Esophagus muscularis mucosa (tissue), 4 donors: ENCODE measurements at places on chromosomes 3 and 15. TPM values are rescaled to one million over a fixed set of nuclear protein-coding genes. Genes with fewer than 3 reads are reported as not detected.
A peak's percentile ranks its signal among the peaks of the same experiment; 100 is the strongest.

- no peak overlapping the region for H3K4me3 ChIP-seq
- H3K36me3 ChIP-seq: no peaks in the 10 kb centered on the region
- H3K4me1 ChIP-seq: no peaks in the 10 kb centered on the region
- no peaks in the 10 kb centered on the region for H3K27me3 ChIP-seq
- no peak overlapping the region for H3K27ac ChIP-seq
These were observed 36.9 kb upstream of the HERC1 start for GRCh38 chr15:63870487-63871209.

DNA sequence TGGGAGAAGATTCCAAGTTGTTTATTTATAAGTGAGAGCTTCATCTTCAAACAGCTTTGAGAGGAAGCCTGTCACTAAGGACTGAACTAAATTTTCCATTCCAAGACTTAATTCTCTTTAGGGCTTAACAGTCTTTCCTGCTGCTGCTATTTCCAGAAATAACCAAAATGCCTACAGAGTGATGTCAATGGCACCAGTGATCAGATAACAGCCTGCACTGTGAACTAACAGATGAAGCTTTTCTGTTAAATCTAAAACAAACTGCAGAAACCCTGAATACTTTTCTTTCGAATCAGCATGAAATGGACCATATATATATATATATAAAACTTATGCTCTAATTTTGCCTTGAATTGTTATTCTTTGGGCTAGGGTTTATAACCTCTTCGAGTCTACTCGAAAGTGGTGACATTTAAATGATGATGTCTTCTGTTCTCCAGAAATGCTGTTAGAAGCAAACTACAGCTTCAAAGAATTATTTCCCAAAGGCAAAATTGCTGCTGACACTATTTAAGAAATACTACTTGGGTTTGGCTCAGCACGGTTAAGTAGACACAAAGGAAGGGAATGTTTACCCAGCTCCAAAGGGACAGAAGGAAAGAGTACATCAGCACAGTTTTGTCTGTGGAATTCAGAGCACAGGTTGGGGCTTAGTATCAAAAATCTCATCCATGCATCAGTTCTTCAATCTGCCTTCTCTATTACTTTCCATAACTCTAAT, 238.5 kb upstream of the LRRN1 start:
- H3K4me1 ChIP-seq: no peaks in the 10 kb centered on the region
- no peaks in the 10 kb centered on the region for H3K36me3 ChIP-seq
- no peaks in the 10 kb centered on the region for H3K27me3 ChIP-seq
- no peak for DNase-seq
- no peak overlapping the region for H3K27ac ChIP-seq

GRCh38 chr15:78077871-78078210, 330 bp upstream of the TBC1D2B start:
- DNase-seq: no peak
- H3K4me3 ChIP-seq: peak overlapping the region; percentile 94
- peaks cover 51% of the 10 kb centered on the region for H3K4me1 ChIP-seq

GRCh38 chr3:168996622-168997021, 666.9 kb downstream of the MECOM start:
- no peak overlapping the region for H3K27ac ChIP-seq
- no peaks in the 10 kb centered on the region for H3K36me3 ChIP-seq
- no peaks in the 10 kb centered on the region for H3K27me3 ChIP-seq
- no peaks in the 10 kb centered on the region for H3K4me1 ChIP-seq
- no peak for DNase-seq

GRCh38 chr3:122934251-122934650, 93.3 kb downstream of the SEMA5B start:
- no peaks in the 10 kb centered on the region for H3K27me3 ChIP-seq
- H3K36me3 ChIP-seq: no peaks in the 10 kb centered on the region
- no peak overlapping the region for H3K27ac ChIP-seq
- DNase-seq: no peak

- no peaks in the 10 kb centered on the region for H3K36me3 ChIP-seq
- no peaks in the 10 kb centered on the region for H3K27me3 ChIP-seq
- H3K27ac ChIP-seq: no peak overlapping the region
- H3K4me1 ChIP-seq: peaks cover 2% of the 10 kb centered on the region
- no peak overlapping the region for H3K4me3 ChIP-seq
These were observed 45.7 kb downstream of the GRIP2 start for GRCh38 chr3:14494279-14494972.

DNA sequence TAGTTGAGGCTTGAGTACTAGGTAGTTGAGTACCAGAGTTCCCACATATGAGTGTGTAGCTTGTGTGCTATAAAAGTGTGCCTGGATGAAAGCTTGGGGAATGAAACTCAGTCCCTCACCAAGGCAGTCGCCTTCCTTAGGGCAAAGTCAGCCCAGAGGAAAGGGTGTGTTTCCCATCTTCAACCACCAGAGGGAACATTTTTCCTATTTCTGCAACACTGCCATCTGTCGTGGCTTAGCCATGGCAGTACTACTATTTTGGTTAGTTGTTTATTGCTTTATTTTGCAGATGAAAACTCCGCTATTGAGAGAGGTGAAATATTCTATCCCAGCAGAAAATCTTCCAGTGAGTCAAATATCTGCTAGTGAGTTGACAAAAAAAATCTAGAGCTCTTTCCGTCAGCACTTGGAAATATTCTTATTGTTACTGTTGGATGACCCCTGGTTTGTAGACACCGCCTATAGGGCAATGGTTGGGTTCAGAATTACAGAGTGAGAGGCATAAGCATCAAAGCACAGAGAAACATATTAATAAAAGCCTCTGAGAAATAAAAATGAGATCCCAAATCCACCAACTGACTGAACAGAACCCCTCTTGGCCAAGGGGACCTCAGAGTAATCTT, 239.9 kb downstream of the CPNE4 start:
- H3K4me1 ChIP-seq: peaks cover 13% of the 10 kb centered on the region
- no peaks in the 10 kb centered on the region for H3K36me3 ChIP-seq
- H3K27me3 ChIP-seq: no peaks in the 10 kb centered on the region
- no peak overlapping the region for H3K27ac ChIP-seq
- no peak overlapping the region for H3K4me3 ChIP-seq

DNA sequence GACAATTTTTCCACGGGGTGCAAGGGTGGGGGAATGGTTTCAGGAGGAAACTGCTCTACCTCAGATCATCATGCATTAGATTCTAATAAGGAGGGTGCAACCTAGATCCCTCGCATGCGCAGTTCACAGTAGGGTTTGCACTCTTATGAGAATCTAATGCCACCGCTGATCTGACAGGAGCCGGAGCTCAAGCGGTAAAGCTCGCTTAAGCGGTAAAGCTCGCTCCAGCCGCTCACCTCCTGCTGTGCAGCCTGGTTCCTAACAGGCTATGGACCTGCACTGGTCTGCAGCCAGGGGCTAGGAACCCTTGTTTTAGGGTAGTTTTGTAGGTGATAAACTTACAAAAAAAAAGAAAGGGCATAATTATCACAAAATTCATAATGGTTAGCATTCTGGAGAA, 53.9 kb upstream of the RYR3 start:
- no peaks in the 10 kb centered on the region for H3K4me1 ChIP-seq
- peak; percentile 64 for DNase-seq
- H3K27me3 ChIP-seq: no peaks in the 10 kb centered on the region
- H3K4me3 ChIP-seq: no peak overlapping the region

- no peak overlapping the region for H3K4me3 ChIP-seq
- H3K27me3 ChIP-seq: no peaks in the 10 kb centered on the region
- no peaks in the 10 kb centered on the region for H3K36me3 ChIP-seq
These were observed 33.3 kb downstream of the CA12 start for GRCh38 chr15:63348392-63348791.

DNA sequence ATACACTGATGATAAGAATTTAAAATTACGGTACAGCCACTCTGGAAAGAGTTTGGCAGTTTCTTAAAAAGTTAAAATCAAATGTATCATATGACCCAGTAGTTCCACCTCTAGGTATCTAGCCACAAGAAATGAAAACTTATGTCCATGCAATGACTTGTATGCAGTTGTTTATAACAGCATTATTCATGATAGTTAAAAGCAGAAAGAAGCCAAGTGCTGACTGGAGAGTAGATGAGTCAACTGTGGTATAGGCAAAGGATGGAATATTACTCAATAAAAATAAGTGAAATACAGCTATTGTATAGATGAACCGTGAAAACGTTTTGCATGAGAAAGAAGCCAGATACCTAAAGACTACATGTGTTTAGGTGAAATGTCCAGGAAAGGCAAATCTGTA, 14.8 kb downstream of the GPR87 start:
- no peaks in the 10 kb centered on the region for H3K27me3 ChIP-seq
- no peak for DNase-seq
- no peaks in the 10 kb centered on the region for H3K36me3 ChIP-seq
- no peak overlapping the region for H3K27ac ChIP-seq
- no peak overlapping the region for H3K4me3 ChIP-seq
- H3K4me1 ChIP-seq: no peaks in the 10 kb centered on the region

The CLSTN2 gene
- 9.2 TPM for total RNA-seq

DNA sequence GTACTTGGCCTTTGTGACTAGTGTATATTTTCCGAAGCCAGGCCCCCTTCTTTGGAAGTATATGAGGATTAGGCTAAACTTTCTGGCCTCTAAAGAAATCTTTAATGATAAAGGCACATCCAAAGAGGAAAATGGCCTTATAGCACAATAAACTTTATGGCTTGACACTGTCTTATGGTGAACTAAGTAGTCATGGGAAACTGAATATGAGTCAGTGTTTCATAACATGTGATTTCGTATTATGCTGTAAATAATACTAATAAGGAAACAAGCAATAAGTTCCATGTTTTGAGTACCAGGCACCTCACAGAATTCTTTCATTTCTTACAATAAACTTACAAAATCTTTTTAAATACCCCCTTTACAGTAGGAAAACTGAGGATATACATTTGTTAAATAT, 8.2 kb downstream of the ZPLD1 start:
- no peak overlapping the region for H3K4me3 ChIP-seq
- no peaks in the 10 kb centered on the region for H3K36me3 ChIP-seq
- no peak overlapping the region for H3K27ac ChIP-seq
- no peaks in the 10 kb centered on the region for H3K4me1 ChIP-seq
- no peaks in the 10 kb centered on the region for H3K27me3 ChIP-seq

The PARP15 gene
- total RNA-seq: 0.83 TPM

The PLSCR4 gene
- total RNA-seq: 43.5 TPM

DNA sequence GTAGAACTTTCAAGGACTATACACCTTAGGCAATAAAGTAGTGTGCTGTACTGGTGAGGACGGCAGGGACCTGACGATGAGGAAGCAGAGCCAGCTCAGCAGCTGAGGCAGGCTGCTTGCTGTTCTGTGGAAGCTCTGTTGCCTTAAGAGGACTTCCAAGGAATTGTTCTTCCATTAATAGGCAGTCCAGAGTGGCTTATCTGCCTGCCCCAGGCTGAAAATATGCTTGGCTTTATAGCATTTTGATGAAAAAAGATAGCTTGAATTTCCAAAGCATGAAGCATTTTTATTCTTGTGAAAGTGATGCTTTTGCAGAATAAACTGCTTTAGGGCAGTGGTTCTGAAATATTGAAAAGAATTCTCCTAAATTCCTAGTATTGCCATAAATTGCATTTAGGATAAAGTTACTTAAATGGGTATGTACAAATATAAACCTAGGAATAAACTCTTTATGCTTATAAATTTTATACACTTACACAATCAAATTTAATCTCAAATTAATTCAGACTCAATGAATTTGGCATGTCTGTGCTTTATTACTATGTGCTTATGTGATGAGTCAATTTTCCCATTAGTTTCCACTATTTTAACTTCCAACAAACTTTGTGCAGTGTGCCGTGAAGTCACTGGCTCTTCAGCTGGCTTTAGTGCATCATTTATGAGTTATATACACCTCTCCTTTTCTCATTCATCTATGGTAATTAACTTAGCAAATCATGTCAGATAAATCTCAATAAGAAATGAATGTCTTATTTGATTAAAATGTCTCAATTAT, 231.0 kb upstream of the RASGRP1 start:
- no peaks in the 10 kb centered on the region for H3K36me3 ChIP-seq
- H3K27ac ChIP-seq: no peak overlapping the region
- H3K4me1 ChIP-seq: peaks cover 11% of the 10 kb centered on the region
- no peaks in the 10 kb centered on the region for H3K27me3 ChIP-seq

DNA sequence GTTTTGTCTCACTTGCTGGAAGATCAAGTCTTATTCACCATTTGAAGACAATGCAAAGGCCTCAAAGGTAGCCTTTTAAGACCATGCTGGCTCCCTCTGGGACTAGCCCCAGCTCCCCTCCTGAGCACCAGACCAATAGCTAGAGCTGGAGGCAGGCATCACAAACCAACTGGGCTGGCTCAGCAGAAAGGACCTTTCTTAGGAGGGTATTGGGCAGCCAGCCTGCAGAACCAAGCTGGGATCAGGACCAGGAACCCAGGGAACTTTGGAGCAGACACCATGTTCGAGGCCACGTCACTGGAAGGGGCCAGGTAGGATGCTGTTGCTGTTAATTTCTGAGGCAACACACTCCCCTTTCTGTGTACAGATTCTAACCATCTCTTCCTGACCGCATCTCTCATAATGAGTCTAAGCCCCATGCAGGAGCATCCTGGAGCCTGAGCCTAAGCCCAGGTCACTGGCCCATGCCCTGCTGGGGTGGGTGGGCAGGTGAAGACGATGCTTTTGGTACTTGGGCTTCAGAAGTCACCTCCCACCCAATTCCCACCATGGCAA, 81.4 kb upstream of the KLF13 start:
- H3K36me3 ChIP-seq: no peaks in the 10 kb centered on the region
- H3K27ac ChIP-seq: no peak overlapping the region
- no peaks in the 10 kb centered on the region for H3K4me1 ChIP-seq
- no peak for DNase-seq
- H3K27me3 ChIP-seq: no peaks in the 10 kb centered on the region

The EPHB3 gene
- total RNA-seq: 4.5 TPM

The PPP2R3A gene
- total RNA-seq: 28.5 TPM

DNA sequence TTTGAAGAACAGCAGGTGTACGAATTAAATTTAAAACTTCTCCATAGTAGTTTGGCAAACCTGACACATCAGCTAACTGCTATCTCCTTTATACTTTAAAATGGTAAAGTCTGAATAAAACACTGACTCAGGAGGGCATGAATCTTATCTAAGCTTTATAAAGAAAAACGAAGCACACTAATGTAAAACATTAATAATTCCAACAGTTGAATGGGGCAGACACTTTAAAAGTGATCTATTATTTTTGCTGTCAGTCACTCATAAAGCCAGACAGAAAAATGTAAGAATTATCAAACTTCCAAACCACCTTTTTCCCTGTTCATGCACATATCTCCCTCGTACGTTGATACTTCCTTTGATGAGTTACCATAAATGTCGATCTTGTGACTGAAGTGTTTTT, 2.6 kb downstream of the ARF4 start:
- H3K27me3 ChIP-seq: no peaks in the 10 kb centered on the region
- peak overlapping the region; percentile 89 for H3K4me3 ChIP-seq
- peak overlapping the region; percentile 96 for H3K27ac ChIP-seq
- H3K4me1 ChIP-seq: peaks cover 58% of the 10 kb centered on the region
- no peak for DNase-seq

- no peak overlapping the region for H3K27ac ChIP-seq
- no peaks in the 10 kb centered on the region for H3K36me3 ChIP-seq
- no peak for DNase-seq
- H3K4me3 ChIP-seq: no peak overlapping the region
- H3K27me3 ChIP-seq: no peaks in the 10 kb centered on the region
These were observed 118.9 kb downstream of the DPH6 start for GRCh38 chr15:35427091-35427490.

The ADAMTS17 gene
- total RNA-seq: 5.3 TPM

DNA sequence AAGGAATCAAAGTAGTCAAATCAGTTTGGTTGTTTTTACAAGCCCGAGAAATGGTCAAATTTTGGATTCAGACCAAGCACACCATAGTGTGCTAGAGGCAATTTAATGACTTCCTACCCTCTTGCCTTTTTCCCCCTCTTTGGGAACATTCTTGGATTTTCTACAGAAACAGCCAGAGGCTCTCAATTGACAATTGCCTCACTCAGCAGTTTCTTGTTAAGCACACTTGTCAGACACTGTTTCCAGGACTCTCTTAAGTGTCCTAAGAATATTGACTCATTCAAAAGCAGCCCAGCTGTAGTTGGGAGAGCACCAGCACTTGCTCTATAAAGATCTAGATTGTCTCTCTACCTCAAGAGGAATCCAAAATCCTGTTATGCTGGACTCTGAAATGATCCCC, 1.5 kb upstream of the SLC35G2 start:
- no peaks in the 10 kb centered on the region for H3K36me3 ChIP-seq
- H3K4me3 ChIP-seq: no peak overlapping the region
- no peak overlapping the region for H3K27ac ChIP-seq
- DNase-seq: no peak
